ENCODE measurements at places on chromosomes 4 and X.

GRCh38 chr4:81412946-81413495 lies 58.7 kb downstream of the RASGEF1B start:
- DNase-seq = no peak

GRCh38 chrX:48508400-48509244 lies at the start of gene PORCN:
TSS of gene PORCN (plus strand) at chrX:48508992. CDS start at chrX:48509821, 829 bp downstream.
- peak; percentile 92 for DNase-seq

DNA sequence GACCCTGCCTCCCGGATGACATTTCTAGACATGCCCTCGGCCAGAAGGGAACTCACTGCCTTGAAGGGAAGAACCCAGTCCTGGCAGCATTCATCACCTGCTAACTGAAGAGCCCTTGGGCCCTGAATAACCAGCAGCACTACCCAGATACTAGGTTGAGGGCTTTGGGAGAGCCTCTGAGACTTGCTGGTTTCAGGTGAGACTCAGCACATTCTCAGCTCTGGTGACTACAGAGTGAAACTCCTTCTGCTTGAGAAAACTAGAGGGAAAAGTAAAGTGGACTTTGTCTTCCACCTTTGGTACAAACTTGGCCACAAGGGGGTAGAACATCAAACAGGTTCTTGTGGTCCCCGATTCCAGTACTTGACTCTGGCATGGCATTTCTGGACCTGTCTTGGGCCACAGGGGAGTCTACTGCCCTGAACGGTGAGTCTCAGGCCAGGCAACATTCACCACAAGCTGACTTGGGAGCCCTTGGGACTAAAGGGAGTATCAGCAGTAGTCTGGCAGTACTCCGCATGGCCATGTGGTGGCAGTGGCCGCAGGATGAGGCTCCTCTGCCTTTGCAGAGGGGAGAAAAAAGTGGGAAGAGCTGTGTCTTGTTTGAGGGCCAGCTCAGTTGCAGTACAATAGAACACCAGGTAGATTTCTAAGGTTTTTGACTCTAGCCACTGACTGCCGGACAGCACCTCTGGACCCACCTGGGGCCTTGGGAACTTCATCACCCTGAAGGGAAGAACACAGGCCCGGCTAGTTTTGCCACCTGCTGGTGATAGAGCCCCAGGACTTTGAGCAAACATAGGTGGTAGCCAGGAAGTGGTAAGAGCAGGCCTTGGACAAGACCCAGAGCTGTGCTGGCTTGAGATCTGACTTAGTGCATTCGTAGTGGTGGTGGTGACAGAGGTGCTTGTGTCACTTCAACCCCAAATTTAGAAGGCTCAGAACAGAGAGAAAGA lies 414.8 kb downstream of the OPHN1 start:
- DNase-seq = no peak

GRCh38 chr4:145066063-145066501 lies 31.9 kb downstream of the ANAPC10 start:
- DNase-seq = no peak

- DNase-seq = no peak
Observed at GRCh38 chr4:185520119-185520518, 15.2 kb downstream of the PDLIM3 start.

- DNase-seq = no peak
Observed at GRCh38 chrX:136148391-136148790, 1.1 kb downstream of the FHL1 start.

Data from cardiac septum (tissue), 1 donor.